ENCODE measurements at places on chromosomes 6 and 20.

- DNase-seq, result no peak
Observed at GRCh38 chr6:5318617-5319272, 57.4 kb downstream of the FARS2 start.

GRCh38 chr6:134073161-134073560, 20.7 kb upstream of the SLC2A12 start:
- DNase-seq, result no peak

- no peak for DNase-seq
Observed at GRCh38 chr6:40956936-40957335, 82.1 kb downstream of the UNC5CL start.

GRCh38 chr6:20440296-20440695, 38.6 kb downstream of the E2F3 start:
- DNase-seq, result no peak

- no peak for DNase-seq
Observed at GRCh38 chr20:38674765-38675133, 49.5 kb upstream of the SLC32A1 start.

DNA sequence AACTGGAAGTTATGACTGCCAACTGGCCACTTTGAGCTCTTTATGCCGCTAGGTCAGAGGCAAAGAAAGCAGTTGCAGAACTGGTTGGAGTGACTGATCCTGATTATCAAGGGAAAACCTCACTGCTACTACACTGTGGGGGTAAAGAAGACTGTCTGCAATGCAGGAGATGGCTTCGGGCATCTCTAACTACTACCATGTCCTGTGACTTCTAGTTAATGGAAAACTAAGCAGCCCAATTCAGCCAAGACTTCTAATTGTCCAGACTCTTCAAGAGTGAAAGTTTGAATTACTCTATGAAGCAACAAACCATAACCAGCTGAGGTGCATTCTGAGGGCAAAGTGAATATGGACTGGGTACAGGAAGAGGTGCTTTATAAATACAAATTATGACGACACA, 773.6 kb upstream of the SLC35B3 start:
- DNase-seq, result no peak

- DNase-seq, result no peak
Observed at GRCh38 chr20:10253780-10254179, 35.1 kb downstream of the SNAP25 start.

GRCh38 chr6:132587424-132587823, 2.1 kb downstream of the TAAR5 start:
- no peak for DNase-seq

DNA sequence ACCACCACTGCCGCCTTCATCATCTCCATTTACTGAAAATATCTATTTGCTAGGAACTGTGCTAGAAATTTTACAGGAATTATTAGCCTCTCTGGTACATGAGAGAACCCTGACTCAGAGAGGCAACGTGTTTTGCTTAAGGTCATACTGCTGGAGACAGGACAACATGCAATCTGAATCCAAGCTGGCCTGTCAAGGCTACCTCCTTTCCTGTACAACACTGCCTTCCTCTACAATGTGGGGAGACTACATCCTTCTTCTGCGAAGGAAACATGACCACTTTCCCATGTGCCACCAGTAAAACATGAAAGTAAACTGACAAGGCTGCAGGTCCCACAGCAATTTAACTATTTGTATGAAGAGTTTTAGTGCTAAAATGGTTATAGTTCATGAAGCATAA, 200.9 kb downstream of the BACH2 start:
- no peak for DNase-seq

GRCh38 chr6:14258117-14258516, 140.5 kb downstream of the CD83 start:
- DNase-seq, result no peak

DNA sequence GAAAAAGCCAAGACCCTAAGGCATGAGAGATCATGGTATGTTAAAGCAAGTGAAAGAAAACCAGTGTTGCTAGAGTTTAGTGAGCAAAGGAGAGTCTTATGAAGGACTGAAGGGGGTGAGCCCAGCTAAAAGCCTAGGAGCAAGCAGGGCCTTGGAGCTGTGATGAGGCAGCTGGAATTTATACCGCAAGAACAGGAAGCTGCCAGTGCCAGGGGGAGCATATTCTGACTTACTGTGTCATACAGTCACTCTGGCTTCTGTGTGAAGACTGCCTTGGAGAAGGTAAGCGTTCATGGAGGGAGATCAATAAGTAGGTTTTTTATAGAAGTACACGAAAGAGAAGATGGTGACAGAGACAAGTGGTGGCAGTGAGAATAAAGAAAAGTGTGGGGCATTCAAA, 308.9 kb upstream of the THEMIS start:
- no peak for DNase-seq

GRCh38 chr6:107292715-107293271, 166.6 kb downstream of the PDSS2 start:
- no peak for DNase-seq

DNA sequence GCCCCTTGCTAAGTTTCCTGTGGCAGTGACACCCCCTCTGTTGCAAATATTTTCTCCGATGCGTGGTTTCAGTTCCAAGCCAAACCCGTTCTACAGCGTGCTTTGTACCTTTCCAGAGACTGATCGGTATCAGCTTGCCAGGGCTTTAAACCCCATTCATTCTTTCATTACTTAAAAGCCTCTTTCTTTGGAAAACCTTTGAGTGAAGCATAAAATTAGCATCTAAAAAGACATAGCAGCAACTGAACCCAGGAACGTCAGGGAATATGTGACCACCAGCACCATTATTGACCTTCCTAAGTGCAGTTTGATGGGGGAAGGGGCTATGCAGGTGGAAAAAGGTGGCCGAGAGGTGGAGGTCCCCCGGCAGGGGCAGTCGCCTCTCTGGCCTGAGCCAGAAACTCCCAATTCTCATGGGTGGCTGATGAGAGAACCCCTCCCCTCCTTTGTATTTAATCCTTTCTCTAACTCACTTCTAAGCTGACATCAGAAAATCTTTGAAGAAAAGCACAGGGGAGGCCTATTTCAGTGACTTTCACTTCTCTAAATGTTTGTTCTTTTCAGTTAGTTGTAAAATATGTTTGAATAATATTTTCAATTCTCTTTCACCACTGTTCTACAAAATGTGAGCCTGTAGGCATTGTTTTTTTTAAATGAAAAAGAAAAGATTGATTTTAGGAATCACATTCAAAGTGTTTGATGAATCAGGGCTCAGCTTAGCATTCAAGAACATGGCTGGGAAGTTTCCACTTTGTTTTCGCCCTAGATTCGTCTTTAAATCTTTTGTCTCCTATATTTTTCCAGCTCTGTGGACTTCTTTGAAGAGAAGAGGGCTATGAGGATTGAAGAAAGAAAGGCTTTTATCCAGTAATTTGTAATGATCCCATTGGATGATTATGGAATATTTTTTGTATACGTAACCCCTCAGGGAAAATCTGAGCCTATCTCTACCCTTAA, 89.2 kb downstream of the RSPH3 start:
- DNase-seq, result no peak

DNA sequence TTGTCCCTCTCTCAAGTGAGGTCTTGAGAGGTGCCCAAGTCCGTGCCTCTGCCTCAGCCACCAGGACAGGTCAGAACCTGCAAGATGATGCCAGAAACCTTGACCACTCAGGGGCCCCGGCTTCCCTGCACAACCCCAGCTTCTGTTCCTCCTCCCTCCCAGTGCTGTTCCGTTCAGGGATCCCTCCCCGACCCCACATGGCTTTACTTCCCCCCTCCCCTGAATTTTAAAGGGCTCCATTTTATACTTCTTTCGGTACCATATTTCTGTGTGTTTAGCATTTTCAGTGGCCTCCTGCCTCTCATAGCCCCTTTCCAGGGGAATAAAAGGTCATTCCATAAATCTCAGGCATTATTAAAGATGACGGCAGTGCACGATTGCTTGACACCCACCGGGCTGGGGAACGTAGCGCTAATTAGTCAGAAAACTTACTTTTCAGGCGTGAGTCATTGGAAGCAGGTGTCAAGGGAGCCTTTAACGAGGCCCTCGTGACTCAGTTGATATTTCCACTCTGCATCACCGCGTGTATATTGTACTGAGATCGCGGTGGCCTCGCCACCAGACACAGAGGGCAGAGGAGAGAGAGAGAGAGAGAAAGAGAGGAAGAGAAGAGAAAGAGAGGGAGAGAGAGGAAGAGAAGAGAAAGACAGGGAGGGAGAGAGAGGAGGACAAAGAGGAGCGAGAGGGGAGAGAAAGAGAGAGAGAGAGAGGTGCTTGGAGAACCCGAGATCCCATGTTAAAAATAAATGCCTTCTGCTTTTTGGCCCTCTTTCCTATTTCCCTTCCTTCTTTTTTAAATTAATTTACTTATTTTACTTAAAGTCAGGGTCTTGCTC, 21.3 kb downstream of the KCNG1 start:
- DNase-seq, result no peak

- DNase-seq, result no peak
Observed at GRCh38 chr6:14281811-14282660, 164.5 kb downstream of the CD83 start.

DNA sequence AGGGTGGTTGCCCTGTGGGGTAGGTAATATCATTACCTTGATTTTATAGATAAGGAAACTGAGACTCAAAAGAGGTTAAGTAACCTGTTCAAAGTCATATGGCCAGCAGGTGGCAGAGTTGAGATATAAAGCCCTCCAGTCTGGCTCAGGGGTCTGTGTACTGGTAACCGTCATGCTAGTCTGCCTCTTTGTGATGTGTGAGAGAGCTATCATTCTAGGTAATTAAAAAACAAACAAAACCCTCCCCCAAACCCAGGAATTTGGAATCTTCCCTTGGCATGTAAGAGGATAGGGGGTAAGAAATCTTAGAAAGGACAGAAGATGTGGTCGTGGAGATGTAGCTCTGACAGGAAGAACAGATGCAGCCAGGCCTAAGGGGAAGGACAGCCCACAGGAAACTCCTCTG, 206.0 kb downstream of the CDC5L start:
- peak; percentile 83 for DNase-seq

GRCh38 chr20:10706460-10706811, 32.6 kb upstream of the JAG1 start:
- no peak for DNase-seq

- no peak for DNase-seq
Observed at GRCh38 chr6:106792536-106793236, 163.3 kb downstream of the QRSL1 start.

DNA sequence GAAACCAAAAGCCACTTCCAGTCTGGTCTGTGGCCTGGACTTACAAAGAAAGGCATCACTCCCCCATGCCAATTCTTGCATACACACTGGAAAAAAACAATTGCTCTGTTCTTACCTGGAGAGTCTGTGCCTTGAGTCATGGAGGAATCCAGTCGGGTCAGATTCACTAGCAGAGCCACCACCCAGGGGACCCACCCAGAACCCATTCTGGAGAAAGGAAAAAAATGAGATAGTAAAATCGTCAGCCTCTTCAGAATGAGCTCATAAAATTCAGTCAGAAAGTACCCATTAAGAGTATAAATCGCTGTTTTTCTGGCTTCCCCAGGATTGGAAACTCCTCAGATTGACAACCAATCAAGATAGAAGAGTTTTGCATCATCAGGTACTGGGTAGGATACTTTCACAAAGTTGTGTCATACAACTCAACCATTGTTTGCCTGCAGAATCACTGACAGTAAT, at the start of gene HLA-DOB:
Gene HLA-DOB, minus strand, starts transcription at position 257 of the 459 bp plus-strand sequence. Its CDS starts 51 bp downstream, at position 206.
- DNase-seq, result no peak

DNA sequence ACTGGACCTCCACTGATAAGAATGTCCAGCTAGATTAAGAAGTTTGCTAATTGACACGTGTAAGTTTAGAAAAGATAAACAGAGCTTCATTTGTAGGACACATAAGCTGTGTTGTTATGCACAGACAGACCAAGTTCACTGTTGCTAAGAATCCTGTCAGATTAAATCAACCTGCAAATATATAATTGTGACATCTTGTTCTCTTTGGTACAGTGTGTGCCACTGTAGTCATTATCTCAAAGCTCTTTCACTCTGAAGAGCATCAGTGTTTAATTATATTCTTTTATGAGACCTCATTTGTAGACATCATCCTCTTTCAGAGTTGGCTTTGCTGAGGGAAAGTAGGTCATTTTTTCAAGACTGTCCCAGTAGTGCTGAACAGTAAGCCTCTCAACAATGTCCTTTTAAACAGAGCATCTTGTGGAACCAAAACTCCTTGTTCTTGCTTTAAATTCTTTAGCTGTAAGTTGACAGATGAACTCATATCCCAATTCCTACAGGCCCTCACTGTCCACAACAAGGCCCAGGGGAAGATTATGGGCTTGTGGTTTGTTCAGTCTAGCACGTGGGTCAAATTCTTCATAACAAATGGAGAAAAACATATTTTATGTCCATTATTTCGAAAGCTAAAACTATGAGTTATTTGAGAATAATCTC, 252.4 kb downstream of the HDGFL1 start:
- no peak for DNase-seq

DNA sequence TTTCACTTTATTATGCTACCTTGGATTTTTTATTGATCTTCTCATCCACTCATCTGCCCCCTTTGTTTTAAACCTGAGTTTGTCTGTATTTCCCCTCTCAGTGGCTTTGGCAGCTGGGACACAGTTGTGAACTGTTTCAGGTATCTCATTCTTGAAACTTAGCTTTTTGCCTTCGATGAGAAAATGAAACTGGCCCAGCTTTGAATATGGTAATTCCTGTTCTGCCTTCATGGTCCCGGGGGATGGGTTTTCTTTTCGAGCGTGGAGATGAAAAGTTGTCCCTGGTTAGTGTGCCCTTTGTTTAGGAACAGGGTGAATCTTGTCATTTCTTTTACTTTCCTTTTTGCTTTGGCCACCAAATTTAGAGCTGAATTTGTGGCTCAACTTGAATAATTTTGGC, 25.6 kb downstream of the DHX35 start:
- no peak for DNase-seq

GRCh38 chr6:12637960-12638641, 78.5 kb upstream of the PHACTR1 start:
- DNase-seq, result peak; percentile 61

DNA sequence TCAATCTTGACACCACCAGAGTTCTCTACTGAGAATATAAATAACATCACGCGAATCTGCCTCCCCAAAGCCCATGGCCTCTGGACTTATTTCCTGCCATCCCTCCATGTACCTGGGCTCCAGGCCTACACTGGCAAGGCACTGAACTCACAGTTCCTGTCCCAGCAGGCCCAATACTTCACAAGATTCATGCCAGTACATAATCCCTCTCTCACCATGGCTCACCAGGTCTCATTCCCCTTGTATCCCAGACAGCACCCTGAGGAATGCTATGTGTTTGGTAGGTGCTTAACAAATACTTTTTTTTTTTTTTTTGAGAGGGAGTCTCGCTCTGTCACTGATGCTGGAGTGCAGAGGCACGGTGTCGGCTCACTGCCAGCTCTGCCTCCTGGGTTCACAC, 1.9 kb downstream of the KIF16B start:
- DNase-seq, result no peak

Data from activated CD8-positive, alpha-beta memory T cell treated with anti-CD3 and anti-CD28 coated beads for 24 hours (primary cell).